Stimulated activated CD4-positive, alpha-beta T cell treated with anti-CD3 and anti-CD28 coated beads, Interleukin-1b, Interleukin-23, amount 100 ng/mL, for 48 hours (primary cell): ENCODE measurements at places on chromosomes 6 and 20.

DNA sequence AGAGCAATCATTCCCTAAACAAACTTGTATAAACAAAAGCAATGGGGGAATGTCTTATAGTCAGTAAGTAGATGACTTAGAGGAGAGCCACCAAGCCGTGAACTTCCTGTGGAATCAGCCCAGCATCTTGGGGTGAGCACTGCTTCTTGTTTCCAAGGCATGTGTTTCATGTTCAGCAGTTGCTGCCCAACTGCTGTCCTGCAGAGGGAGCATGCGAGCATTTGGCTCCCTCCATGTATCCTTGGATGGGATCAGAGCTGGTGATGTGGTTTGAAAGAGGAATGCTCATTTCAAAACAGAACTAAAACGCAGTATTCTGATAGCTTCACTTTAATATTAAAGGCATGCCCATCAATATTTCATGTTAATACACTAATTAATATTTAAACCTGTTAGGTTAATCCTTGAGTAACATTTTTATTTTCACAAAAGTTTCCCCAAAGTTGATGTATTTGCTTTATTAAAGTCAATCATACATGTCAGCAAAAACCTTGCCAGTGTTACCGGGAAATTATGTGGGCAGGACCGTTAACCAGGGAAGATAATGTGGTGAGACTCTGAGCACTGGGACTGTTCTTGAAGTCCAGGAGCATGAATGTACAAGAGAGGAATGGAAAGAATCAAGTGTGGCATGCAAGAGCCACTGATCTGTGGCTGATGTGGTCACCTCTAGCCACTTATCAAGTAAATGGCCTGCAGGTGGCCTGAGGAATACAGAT is 172.1 kb upstream of the GGTLC1 start:
- DNase-seq: peak; percentile 10

DNA sequence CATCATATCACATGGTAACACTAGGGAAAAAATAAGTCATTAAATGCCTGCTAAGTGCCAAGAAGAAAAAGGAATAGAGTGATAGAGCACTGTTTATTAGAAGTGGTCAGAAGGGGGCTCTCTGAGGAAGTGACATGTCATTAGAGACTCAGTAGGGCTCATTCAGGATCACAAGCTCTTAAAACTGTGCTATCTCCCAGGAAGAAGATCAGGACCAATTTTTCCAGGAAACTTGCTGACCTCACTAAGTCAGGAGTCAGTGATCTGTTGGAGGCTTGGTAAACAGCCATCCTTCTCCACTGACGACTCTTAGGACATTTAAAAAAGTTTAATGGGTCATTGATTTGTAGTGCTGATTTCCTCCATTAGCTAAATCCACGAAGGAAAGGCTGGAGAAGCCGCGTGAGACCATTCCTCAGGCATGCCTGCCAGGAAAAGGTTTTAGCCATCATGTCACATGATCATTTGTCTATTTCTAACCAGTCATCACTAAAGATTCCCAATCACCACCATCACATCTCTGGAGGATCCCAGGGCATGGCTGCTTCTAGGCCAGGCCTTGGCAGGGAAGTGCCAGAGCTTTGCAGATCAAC is 5.9 kb upstream of the PTPN1 start:
- DNase-seq: no peak

DNA sequence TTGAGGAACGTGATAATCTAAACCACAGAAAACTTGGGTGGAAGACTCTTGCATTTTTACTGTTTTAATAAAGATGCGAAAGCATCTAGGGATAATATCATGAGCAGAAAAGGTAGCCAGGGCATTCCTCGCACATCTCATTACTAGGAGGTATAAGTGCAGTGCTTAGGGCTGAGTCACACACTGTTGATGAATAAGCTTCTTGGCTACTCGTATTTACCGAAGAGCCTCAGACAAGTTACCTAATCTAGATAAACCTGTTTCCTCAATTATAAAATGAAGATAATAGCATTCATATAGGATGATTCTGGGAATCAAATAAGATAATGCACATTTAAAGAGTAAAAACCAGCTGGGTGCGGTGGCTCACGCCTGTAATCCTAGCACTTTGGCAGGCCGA is 780 bp upstream of the KIAA0319 start:
- no peak for DNase-seq

GRCh38 chr6:14207448-14207847 is 89.9 kb downstream of the CD83 start:
- DNase-seq: no peak

GRCh38 chr6:21780141-21780540 is 186.6 kb downstream of the SOX4 start:
- no peak for DNase-seq

DNA sequence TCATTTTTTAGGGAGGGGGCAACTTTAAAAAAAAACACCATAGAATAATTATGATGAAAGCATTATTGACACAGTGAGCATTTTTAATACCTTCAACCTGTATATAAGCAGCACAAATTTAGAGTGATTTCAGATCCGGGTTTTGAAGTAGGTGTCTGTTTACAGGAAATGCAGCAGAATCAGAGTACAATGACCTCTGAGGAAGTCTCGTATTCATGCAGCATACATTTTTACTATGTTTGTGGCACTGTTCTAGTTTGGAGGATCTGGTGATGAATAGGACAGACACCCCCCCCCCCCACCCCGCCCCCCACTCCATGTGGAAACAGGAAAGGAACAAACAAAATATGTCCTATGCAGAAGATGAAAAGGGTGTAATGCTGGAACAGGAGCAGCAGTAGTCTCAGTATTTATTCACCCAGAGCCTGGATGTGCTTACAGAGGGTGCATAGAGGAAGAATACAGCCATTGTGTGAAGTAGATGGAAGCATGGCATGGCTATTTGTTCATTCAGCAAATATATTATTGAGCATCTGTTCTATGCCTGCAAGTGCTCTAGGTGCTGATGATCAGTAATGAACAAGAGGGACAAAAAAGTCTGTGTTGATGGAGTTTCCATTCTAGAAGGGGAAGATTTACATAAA is 19.7 kb downstream of the VAPB start:
- DNase-seq: no peak

- DNase-seq: no peak
Measured at GRCh38 chr20:13037727-13038126, 29.0 kb downstream of the SPTLC3 start.

- DNase-seq: peak; percentile 53
Measured at GRCh38 chr6:170295510-170296422, 4.9 kb upstream of the DLL1 start.

- DNase-seq: no peak
Measured at GRCh38 chr6:149055195-149055899, 262.2 kb upstream of the TAB2 start.

GRCh38 chr6:140912686-140913085 is 1220.0 kb upstream of the GJE1 start:
- DNase-seq: no peak

DNA sequence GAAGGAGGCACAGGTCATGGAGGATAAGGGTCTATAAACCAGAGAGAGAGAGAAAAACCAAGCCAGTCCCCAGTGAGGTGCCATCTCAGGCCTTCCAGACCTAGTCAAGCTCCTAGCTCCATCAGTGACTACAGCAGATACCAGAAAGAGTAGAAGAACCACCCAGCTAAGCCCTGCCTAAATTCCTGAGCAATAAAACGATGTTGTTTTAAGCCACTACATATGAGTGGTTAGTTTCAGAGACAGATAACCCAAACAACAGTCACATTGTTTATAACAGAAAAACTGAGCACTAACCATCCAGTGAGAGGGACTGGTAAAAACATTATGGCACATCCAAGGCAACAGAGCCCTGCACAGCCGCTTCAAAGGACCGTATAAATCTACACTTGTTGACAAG is 59.2 kb downstream of the BMP7 start:
- no peak for DNase-seq

- no peak for DNase-seq
Measured at GRCh38 chr20:35968930-35969329, 540 bp downstream of the CNBD2 start.

GRCh38 chr6:26257272-26257671 is 107.7 kb upstream of the BTN3A2 start:
- DNase-seq: no peak

DNA sequence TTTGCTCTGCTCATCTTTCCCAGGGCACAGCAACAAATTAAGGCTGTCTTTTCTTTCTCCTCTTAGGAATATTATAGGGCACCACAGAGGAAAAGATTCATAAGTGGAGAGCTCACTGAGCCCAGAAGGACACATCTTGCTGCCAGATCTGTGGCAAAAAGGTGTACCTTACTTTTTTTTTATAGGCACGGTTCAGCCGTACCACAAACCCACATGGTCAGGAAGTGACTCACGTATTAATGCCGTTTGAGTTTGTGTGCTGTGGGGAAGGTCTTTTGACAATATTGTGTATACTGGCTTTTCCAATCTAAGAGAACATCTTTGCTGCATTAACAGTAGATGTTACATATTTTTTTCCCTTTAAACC is 28.4 kb downstream of the PAQR8 start:
- peak; percentile 32 for DNase-seq

- DNase-seq: no peak
Measured at GRCh38 chr20:19257865-19258264, 45.4 kb downstream of the SLC24A3 start.

- DNase-seq: no peak
Measured at GRCh38 chr6:82995066-82995465, 70.6 kb downstream of the UBE3D start.

- no peak for DNase-seq
Measured at GRCh38 chr6:82738773-82739172, 326.9 kb downstream of the UBE3D start.

DNA sequence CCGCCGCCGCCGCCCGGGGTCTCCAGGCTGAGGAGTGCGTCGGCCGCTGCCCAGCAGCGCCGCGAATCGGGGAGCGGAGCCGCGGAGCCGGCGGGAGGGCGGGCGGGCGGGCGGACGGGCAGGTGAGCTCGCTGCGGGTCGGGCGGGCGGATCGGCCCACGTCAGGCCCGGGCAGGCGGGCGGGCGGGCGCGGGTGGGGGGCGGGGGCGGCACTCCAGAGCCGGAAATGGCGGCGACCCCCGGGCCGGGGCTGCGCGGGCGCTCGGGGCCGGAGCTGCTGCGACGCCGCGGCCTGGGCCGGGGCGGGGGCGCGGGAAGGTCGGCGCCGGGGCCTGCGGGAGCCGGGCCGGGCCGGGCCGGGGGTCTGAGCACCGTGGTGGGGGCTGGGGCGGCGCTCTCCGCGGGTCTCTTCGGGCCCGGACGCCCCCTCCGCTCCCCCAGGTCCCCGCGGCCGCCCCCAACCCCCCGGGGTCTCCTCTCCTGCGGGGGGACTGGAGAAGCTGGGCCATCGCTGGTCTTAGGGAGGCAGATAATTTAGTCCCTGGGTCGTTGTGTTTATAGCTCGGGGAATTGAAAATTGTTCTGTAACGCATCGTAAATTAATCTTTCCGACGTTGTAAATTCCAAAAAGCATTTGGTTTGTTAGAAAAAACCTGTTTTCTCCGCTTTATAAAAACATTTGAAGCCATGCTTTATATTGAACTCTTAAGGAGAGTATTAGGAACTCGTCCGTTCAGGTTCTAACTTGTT is 451 bp downstream of the DNAJC5 start:
- no peak for DNase-seq

GRCh38 chr6:116120430-116120829 is 5.5 kb downstream of the COL10A1 start:
- DNase-seq: no peak

DNA sequence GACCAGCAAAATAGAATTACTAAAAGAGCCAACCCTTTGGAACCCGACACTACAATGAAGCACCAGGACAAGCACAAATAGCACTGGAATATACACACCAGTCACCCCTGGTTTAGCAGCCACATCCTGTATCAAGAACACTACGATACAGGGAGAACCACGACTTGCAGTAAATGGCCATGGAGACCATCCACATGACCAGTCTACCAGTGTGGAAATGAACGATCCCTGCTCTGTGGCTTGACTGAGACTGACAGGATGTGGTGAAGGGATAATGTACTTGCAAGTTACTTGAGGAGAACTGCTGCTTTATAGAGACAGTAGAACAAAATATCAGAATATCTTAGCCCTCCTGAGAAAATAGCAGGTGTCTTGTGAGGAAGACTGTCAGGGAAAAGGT is 169.6 kb downstream of the COL9A1 start:
- DNase-seq: no peak

DNA sequence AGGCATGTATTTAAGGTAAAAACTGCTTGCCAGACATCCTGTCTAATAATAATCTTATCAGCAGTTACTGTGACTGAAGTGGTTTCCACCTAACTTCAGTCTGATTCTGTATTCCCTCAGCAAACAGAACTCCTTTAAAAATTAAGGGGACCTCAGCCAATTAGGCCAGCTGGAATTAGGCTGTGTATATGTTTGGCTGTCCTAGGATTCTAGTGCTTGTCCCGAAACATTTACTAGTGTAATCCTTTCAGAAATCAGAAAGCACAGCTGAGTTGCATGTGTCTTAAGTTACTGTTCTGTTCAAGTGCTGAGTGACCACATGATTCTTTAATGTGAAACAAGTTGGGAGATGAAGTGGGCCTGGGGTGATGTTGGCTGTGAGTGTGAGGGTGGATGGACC is 120.9 kb upstream of the SUPT3H start:
- no peak for DNase-seq

GRCh38 chr6:102387326-102388033 is 994.0 kb downstream of the GRIK2 start:
- DNase-seq: no peak

DNA sequence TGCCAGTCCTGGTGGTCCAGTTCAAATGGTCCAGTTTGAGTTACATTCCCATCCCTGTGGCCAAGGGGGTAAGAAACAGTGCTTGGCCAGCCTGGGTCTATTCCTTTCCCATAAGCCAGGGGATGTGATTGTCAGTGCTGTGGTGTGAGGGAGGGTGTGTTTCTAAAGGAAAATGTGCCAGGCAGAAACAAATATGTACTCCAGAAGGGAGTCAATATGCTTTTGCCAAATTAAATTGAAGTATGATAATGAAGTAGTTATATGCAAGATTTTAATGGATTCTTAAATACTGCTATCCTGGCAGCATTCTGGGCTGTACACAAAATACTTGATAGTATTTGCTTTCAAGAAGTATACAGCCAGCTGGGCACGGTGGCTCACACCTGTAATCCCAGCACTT is 16.6 kb upstream of the PAQR8 start:
- DNase-seq: no peak

DNA sequence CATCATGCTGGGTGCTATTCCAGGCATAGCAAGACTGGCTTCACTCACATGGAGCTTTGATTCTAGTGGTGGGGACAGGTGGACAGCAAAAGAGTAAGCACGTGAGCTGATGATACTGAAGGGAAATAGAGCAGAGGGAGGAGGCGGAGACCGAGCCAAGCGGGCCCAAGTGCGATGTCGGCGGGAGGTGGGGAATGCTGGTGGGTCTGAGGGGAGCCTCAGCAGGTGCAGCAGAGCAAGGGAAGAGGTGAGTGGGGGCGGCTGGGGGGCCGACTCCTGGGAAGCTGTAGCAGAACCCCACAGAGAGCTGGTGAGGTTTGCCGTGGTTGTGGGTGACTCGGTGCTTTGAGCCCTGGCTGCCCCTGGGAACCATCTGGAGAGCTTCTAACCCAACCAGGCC is 10.2 kb downstream of the RTEL1 start:
- DNase-seq: no peak
